ENCODE measurements at places on chromosomes 3 and 15. TPM values are rescaled to one million over a fixed set of nuclear protein-coding genes. Genes with fewer than 3 reads are reported as not detected.

GRCh38 chr3:62467966-62468722 lies 94.8 kb upstream of the FEZF2 start:
- H3K36me3 ChIP-seq: no peaks in the 10 kb centered on the region
- DNase-seq: no peak
- no peak overlapping the region for H3K27ac ChIP-seq
- no peaks in the 10 kb centered on the region for H3K27me3 ChIP-seq
- H3K4me3 ChIP-seq: no peak overlapping the region
- no peaks in the 10 kb centered on the region for H3K4me1 ChIP-seq

CYP1A2 gene
- total RNA-seq: not detected

DNA sequence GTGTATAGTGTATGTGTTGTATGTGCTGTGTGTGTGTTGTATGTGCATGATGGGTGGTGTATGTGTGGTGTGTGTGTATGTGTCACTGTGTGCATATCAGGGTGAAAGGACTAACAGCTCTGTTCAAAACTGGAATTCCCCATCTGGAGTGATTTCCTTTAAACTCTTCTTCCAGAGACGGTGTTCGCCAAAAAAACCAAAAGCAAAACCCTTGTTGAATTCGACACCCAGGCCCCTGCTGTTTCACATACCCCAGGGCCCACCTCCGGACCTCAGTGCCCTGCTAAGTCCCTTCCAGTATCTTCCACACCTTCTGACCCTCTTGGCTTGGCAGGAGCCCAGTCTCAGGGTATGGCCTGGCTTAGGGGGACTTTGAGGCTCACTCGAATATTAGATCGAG lies 44.9 kb upstream of the SEC13 start:
- DNase-seq: no peak
- H3K4me1 ChIP-seq: no peaks in the 10 kb centered on the region
- no peaks in the 10 kb centered on the region for H3K27me3 ChIP-seq
- H3K4me3 ChIP-seq: no peak overlapping the region
- H3K36me3 ChIP-seq: no peaks in the 10 kb centered on the region

DNA sequence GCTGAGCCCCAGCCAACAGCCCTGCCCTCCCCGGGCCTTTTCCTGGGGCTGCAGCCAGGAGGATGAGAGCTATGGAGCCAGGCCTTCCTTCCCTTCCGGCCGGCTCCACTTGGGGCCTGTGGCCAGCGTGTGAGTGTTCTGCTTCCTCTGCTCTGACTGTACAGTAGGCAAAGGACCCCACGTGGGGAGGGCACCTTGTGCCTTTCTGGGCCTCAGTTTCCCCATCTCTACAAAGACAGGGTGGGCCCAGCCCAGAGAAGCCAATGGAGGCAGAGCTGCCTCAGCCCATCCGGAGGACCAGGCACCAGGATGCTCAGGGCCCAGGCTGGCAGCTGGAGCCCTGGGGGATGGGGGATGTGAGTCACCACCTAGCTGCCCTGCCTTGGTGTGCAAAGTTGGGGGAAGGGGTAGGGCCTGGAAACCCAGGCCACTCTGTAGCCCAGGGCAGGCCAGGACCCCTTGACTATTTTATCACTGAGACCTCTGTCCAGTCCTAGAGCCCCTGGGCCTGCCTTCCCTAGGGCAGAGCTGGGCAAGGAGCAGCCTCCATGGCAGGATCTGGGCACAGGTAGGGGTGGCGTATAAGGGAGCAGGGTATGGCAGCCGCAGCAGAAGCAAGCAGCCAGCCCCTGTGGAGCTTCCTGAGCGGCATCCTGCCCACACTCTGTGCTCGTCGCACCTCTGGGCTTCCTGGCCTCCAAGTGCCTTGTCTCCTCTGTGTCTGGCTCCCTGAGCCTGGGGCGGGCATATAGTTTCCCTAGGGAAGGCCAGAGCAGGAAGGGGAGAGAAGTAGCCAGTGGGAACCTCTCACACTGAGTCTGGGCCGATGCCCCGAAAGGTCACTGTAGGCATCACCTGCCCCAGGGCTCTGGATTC lies 1.8 kb downstream of the PSTPIP1 start:
- peak overlapping the region; percentile 82 for H3K27ac ChIP-seq
- DNase-seq: peak; percentile 67
- H3K27me3 ChIP-seq: no peaks in the 10 kb centered on the region
- peak overlapping the region; percentile 29 for H3K4me3 ChIP-seq
- no peaks in the 10 kb centered on the region for H3K36me3 ChIP-seq
- no peaks in the 10 kb centered on the region for H3K4me1 ChIP-seq

DNA sequence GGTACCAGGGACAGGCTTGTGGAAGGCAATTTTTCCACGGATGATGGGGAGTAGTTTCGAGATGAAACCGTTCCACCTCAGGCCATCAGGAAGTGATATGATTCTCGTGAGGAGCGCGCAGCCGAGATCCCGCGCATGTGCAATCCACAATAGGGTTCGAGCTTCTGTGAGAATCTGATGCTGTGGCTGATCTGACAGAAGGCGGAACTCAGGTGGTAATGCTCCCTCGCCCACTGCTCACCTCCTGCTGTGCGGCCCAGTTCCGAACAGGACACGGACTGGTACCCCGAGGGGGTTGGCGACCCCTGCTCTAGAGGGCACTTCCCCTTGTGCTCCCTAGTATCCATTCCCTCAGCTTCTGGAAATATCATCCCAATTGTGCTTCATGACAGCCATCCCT lies 99.9 kb downstream of the PLD1 start:
- DNase-seq: peak; percentile 18
- H3K27ac ChIP-seq: no peak overlapping the region
- no peaks in the 10 kb centered on the region for H3K36me3 ChIP-seq
- H3K4me1 ChIP-seq: no peaks in the 10 kb centered on the region

All from upper lobe of left lung (tissue), 6 donors.